ENCODE measurements at places on chromosomes 11 and 22.

DNA sequence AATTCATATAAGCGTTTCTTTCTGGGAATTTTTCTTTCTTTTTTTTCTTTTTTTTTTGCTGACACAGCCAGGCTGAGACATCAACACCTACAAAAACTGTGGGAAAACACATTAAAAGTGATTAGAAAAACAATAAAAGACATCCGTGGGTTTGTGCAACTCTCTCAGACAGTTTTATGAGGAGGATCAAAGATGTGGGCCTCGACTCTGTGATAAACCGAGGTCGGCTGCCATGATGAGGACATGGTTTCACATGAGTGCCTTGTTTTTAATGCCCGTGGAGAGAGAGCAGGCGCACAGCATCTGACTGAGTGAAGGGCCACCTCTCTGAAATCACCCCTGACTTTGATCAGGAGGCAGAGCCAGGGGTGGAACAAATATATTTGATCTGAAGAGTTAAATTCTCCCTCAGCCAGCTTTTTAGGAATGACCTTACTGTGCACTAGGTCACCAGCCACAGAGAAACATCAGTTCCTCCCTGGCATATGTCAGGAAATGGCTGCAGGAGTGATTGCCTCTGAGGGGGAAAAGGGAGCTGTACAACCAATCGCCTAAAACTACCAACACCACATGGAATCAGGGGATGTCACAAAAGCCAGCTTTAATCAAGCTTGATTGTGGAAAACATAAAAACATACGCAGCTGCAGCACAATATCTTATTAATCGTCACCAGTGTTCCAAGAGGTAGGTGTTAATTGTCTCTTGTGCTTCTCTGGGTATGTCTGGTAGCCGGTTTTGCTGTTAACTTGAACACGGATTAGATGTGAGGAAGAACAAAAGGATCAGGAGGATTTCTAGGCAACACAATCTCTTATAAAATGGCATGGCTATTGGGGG is 164.7 kb downstream of the MAML2 start:
- no peak for DNase-seq

DNA sequence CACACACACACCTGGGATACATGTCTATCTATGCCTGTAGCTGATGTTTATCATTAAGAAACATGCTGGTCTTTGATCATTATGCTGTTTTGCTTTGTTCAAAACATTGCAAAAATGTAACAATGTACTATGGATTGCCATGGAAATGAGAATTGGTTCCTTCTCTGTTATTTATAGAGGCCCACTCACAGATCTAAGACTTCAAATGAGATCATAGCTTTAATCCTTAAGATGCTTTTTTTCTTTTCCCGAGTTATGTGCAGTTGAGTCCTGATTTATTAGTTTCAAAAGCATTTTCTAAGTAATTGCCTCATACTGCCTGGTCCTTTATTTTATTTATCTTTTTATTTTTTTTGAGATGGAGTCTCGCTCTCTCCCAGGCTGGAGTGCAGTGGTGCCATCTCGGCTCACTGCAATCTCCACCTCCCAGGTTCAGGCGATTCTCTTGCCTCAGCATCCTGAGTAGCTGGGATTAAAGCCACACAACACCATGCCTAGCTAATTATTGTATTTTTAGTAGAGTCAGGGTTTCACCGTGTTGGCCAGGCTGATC is 131.4 kb downstream of the LUZP2 start:
- no peak for DNase-seq

DNA sequence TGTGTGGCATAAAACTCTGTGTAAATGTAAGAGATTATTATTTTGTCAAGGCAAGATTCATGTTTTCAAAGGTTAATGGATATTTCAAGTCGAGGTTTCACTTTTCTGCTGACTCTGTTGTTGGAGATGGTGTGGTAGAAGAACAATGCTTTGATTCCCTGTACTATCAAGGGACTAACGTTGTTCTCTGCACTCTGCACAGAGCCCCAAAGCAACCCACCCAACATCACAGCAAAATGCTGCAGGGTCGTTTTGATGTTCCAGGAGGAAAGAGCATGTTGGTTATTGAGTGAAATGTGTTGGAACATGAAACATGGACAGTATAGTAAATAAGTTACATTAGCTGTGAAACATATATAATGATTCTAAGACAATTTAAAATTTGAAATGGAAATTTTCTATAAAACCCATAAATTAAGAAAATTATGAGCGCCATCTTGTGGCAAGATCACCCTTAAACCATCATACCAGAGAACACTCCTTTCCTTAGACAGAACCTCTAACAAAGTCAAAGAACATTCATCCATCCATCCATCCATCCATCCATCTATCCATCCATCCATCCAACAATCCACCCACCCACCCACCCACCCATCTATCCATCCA is 164.4 kb upstream of the ZBED5 start:
- DNase-seq, result no peak

- no peak for DNase-seq
Measured at GRCh38 chr11:8833568-8834315, 77.2 kb upstream of the AKIP1 start.

GRCh38 chr22:50459496-50460140 is 15.2 kb downstream of the SBF1 start:
- DNase-seq, result no peak

DNA sequence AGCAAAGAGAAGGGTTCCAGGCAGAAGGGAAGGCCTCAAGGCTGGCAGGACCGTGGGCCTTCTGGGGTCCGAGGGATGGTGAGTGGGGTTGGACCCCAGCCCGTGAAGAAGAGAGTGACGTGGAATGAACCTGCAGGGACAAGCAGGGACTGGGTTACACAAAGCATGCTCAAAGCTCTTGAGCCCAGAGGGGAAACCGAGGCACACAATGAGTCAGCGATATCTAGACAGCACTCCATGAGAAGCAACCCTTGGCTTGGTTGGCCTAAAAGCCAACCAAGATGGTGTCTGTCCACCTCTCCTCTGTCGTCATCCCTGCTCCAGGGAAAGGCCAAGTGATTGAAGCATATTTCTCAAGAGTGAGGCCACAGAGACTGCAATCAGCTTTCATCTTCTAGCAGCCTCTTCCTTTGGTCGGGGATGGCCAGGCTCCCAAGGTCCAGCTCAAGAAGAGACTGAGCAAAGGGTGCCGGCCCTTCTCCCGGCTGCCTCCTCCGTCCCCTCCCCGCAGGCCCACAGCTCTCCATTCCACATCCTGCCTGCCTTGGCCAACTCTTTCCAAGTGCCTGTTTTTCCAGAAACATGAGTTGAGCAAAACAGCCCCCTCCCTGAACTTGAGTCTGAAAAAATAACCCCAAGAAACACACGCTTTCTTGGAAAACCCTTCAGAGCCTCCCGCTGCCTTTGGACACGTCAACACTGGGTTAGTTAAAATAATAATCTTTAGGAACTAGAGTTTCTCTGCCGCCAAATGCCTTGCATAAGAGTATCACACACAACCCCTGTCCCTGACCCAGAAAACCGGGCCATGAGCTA is 556.6 kb downstream of the MIAT start:
- DNase-seq, result no peak

- DNase-seq, result no peak
Measured at GRCh38 chr11:126918556-126918955, 82.0 kb downstream of the KIRREL3 start.

GRCh38 chr11:109155291-109155690 is 266.7 kb upstream of the C11orf87 start:
- DNase-seq, result no peak

DNA sequence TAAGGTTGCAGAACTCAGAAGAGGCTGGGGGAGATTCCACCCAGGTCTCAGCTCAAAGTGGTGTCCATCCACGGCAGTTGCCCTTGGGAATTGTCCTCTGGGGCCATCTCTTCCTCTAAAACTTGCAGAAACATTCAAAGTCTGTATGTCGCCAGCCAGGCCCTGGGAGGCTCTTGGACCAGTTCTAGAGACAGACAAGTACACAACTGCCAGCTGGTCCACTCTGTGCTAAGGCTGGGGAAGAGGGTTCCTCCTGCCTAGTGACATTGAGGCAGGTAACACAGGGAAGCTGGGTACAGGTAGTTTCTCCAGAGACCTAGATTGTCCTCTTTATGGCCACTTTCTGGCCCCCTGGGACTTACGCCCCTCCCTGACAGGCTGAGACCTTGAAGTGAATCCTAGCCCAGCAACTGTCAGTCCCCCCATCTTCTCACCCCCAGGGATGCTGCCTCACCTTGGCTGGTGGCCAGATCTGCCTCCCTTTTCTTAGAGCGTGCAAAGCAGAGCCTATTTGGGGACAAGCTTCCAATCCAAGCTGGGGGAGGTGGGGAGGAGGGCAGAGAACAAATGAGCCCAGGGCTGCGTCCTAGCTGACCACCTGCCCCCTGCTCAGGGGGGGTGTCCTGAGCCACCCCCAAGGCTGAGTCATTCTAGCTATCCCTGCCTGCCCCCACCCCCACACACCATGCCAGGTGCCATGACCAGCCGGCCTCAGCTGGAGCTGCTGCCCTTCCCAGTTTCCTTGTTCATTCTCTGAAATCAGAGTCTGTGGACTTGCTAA is 8.4 kb downstream of the FAM83F start:
- DNase-seq, result no peak

- peak; percentile 89 for DNase-seq
Measured at GRCh38 chr22:50282361-50283155, 12.4 kb upstream of the MAPK11 start.

GRCh38 chr11:123740787-123741158 is 687 bp downstream of the ZNF202 start:
- no peak for DNase-seq

- no peak for DNase-seq
Measured at GRCh38 chr11:129828301-129828836, 12.7 kb downstream of the TMEM45B start.

- no peak for DNase-seq
Measured at GRCh38 chr22:46953968-46954765, 191.7 kb downstream of the TBC1D22A start.

- peak; percentile 26 for DNase-seq
Measured at GRCh38 chr11:2521081-2521732, 76.4 kb downstream of the KCNQ1 start.

GRCh38 chr11:17066691-17067090 is 10.8 kb downstream of the RPS13 start:
- DNase-seq, result no peak

DNA sequence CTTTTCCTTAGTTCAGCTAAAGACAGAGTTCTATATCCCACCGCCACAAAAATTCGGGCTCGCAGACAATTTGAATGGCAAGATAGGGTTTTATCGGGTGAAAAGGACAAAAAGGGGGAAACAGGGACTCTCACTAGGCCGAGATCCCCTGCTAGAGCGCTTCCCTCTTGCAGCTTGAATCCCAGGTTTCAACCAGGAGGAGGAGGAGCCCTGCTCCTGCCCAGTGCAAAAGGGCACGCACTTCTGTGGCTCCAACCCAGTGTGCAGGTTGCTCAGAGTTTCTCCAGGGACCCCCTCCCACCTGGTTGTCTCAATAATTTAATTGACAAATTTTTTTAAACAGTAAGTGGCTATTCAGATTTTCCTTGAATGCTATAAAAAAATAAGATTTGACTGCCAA is 152.6 kb upstream of the LUZP2 start:
- DNase-seq, result no peak

DNA sequence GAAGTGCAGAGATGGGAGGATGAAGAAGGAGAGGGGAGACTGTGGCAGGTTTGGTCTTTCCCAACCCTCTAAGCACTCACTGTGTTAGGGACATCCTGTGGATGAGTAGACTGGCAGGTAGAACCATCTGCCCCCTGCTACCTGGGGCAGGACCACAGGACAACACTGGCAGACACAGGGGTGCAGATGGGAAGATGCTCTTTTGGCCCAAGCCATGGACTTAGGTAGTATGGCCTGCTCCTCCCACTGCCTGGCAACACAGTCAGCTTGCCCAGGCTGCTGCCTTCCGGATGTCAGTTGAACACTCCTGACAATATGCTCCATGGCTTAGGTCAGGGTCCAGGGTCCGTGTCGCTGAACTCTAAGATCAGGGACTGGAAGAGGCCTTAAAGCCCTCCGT is 140.7 kb upstream of the NAV2 start:
- no peak for DNase-seq

DNA sequence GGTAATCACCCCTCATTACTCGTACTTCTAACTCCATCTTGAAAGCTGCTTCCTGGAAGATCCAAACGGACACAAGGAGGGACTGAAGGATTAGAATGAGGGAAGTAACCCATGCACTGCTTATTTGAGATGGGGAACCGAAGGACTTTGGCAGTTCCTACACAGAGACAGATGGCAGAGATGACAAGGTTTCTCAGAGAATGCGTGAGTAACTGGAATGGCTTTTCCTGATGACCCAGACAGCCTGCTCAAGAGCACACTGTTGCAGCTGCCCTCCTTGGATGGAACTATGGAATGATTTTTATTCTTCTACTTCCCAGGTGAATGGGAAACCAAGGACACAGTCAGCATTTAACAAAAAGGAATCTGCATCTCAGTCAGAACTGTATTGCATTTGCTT is 7.3 kb downstream of the KCNJ11 start:
- no peak for DNase-seq

- DNase-seq, result no peak
Measured at GRCh38 chr11:8332196-8332595, 68.5 kb upstream of the LMO1 start.

DNA sequence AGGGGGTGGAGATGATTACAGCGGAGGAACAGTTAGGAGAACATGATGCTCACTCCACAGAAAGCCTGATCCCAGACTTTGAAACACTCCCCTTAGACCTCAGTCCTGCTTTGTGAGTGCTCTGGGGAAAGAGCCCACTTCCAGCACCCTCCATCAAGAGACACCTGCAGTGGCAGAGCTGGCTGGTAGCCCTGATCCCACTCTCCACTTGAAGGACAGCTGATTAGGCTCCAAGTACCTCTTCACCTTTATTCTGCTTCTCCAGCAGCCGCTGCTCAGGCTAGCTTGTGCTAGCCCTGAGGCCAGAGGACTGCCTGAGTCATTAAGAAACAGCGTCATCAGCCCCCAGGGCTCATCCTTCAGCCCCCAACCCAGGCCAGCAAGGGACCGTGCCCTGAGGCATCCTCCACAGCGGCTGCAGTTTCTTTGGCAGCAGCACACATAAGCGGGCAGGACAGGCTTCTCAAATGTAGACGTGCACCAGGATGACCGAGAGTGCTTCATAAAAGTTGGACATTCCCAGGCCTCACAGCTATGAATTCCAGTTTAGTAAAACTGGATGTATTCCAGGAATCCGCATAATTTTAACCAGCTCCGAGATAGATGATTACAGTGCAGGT is 146.0 kb upstream of the TBCEL start:
- no peak for DNase-seq

- no peak for DNase-seq
Measured at GRCh38 chr11:81484196-81484595, 1249.5 kb downstream of the FAM181B start.

- DNase-seq, result no peak
Measured at GRCh38 chr22:17910561-17911311, 113.6 kb downstream of the MICAL3 start.

DNA sequence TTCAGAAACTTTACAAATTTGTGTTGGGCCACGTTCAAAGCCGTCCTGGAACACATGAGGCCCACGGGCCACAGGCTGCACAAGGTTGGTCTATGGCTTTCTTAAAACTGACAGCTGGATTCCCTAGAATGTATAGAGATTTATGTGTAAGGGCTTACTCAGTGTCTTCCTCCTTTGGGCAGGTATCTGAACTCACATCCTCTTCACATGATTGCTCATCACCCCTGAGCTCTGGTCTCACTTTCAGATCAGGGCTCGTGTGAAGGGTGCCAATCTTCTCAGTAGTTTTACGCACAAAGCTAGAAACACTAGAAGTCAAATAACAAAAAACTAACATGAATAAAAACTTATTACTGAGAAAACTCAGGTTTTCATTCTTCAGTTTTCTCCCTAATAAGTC is 27.1 kb downstream of the HPS5 start:
- DNase-seq, result no peak

Data from lower lobe of right lung (tissue), 2 donors.